ENCODE measurements at places on chromosomes 2 and 18. TPM values are rescaled to one million over a fixed set of nuclear protein-coding genes. Genes with fewer than 3 reads are reported as not detected.

GRCh38 chr18:57466745-57467409 is 31.7 kb downstream of the ONECUT2 start:
- DNase-seq = no peak
- no peaks in the 10 kb centered on the region for H3K4me1 ChIP-seq
- H3K27me3 ChIP-seq = peaks cover 19% of the 10 kb centered on the region
- H3K27ac ChIP-seq = no peak overlapping the region
- H3K36me3 ChIP-seq = no peaks in the 10 kb centered on the region

- H3K4me3 ChIP-seq = no peak overlapping the region
- no peaks in the 10 kb centered on the region for H3K36me3 ChIP-seq
- H3K4me1 ChIP-seq = no peaks in the 10 kb centered on the region
- no peak overlapping the region for H3K27ac ChIP-seq
- DNase-seq = no peak
Observed at GRCh38 chr18:50830544-50830943, 10.7 kb upstream of the MRO start.

DSG1 gene
- not detected for total RNA-seq

CFAP65 gene
- total RNA-seq = not detected

DNA sequence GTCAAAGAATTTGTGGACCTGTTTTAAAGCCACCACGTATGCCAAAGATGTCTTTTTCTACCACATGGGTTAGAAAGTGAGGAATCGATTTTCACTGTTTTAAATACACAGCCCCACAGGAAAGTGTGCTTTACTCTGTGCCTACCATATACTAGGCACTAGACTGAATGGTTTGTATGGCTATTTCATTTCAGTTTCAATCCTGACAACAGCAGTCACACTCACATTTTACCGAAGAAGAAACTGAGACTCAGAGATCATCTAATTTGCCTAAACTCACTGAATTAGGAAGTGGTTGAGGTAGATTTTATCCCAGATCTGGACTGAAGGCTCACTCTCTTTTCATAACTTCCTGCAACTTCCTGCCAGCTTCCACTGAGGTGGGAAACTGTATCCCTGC is 176.4 kb downstream of the ALK start:
- H3K4me1 ChIP-seq = no peaks in the 10 kb centered on the region
- no peak overlapping the region for H3K4me3 ChIP-seq
- no peaks in the 10 kb centered on the region for H3K36me3 ChIP-seq

- peaks cover 25% of the 10 kb centered on the region for H3K27me3 ChIP-seq
- H3K4me3 ChIP-seq = no peak overlapping the region
- no peak overlapping the region for H3K27ac ChIP-seq
- no peaks in the 10 kb centered on the region for H3K36me3 ChIP-seq
Observed at GRCh38 chr2:239546541-239546940, 145.7 kb upstream of the HDAC4 start.

- DNase-seq = no peak
- no peaks in the 10 kb centered on the region for H3K36me3 ChIP-seq
- no peak overlapping the region for H3K27ac ChIP-seq
- H3K4me1 ChIP-seq = peaks cover 2% of the 10 kb centered on the region
- no peak overlapping the region for H3K4me3 ChIP-seq
- peaks cover 18% of the 10 kb centered on the region for H3K27me3 ChIP-seq
Observed at GRCh38 chr18:79625195-79625923, 54.2 kb upstream of the CTDP1 start.

KCNG3 gene
- not detected for total RNA-seq

ARHGAP15 gene
- 71.2 TPM for total RNA-seq

CPO gene
- total RNA-seq = not detected

DNA sequence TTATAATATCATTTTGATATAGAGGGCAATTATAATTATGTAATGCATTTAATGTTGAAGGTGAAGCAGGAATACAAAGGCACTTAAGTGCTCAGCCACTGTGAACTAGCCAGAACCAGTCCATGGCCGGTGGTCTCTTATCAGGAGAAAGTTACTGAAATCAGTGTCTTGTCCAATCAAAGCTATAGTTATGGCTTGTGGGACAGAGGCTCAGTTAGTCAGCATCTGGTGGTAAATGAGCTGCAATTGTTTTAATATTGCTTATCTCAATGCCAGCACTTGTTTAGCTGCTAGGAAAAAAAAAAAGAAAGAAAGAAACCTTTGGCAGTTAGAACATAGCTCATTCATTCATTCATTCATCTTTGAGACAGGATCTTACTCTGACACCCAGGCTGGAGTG is 3.8 kb upstream of the ALS2 start:
- no peak overlapping the region for H3K4me3 ChIP-seq
- H3K4me1 ChIP-seq = peaks cover 11% of the 10 kb centered on the region
- peaks cover 3% of the 10 kb centered on the region for H3K27me3 ChIP-seq
- no peak for DNase-seq
- H3K36me3 ChIP-seq = no peaks in the 10 kb centered on the region

SERPINB13 gene
- total RNA-seq = not detected

CCDC141 gene
- total RNA-seq = 1.3 TPM

GRCh38 chr2:200274116-200275075 is 32.1 kb upstream of the SPATS2L start:
- H3K27ac ChIP-seq = no peak overlapping the region
- no peaks in the 10 kb centered on the region for H3K36me3 ChIP-seq
- no peak overlapping the region for H3K4me3 ChIP-seq
- DNase-seq = no peak
- H3K27me3 ChIP-seq = peaks cover 8% of the 10 kb centered on the region

DNA sequence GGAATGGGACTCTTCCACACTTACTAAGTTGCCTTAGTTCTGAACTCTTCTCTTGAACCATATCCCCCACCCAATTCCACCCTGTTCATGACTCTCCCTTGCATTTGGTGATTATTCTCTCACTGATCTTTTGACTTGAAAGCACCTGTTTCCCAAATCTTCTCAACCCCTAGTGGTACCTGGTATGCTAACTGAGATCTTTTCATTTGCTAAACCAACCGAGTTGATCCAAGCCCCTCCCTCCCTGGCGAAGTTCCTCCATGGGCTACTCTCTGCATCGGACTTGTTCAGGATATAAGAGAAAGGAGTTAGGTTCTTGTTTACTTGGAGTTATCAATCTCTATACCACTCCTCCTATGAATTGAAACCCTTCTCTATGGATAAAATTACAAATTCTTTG is 593.5 kb downstream of the BCL11A start:
- no peak overlapping the region for H3K4me3 ChIP-seq
- H3K27ac ChIP-seq = no peak overlapping the region
- H3K36me3 ChIP-seq = no peaks in the 10 kb centered on the region
- no peaks in the 10 kb centered on the region for H3K4me1 ChIP-seq
- H3K27me3 ChIP-seq = no peaks in the 10 kb centered on the region

DNA sequence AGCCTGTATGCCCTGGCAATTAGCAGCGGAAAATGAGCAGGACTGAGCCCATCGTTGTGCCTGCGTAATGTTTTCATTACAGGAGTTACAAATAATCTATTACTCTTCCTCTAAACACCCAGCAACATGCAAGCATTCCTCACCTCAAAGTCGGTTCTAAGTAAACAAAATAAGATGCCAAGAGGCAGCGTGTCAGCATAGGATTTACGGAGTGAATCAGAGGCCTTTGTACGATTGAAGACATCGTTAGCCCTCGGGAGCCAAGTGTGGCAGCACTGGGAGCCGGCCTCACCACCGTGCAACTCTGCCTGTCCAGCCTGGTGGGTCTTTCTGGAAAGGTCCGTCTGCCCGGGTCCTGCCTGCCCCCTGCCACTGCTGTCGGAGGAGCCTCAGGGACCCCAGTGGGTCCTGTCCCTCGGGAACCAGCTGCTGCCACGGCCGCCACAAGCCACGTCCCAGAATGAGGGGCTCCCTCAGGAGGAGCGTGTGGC is 80.1 kb upstream of the CTDP1 start:
- H3K36me3 ChIP-seq = no peaks in the 10 kb centered on the region
- H3K27me3 ChIP-seq = peaks cover 4% of the 10 kb centered on the region
- H3K4me3 ChIP-seq = no peak overlapping the region

DNA sequence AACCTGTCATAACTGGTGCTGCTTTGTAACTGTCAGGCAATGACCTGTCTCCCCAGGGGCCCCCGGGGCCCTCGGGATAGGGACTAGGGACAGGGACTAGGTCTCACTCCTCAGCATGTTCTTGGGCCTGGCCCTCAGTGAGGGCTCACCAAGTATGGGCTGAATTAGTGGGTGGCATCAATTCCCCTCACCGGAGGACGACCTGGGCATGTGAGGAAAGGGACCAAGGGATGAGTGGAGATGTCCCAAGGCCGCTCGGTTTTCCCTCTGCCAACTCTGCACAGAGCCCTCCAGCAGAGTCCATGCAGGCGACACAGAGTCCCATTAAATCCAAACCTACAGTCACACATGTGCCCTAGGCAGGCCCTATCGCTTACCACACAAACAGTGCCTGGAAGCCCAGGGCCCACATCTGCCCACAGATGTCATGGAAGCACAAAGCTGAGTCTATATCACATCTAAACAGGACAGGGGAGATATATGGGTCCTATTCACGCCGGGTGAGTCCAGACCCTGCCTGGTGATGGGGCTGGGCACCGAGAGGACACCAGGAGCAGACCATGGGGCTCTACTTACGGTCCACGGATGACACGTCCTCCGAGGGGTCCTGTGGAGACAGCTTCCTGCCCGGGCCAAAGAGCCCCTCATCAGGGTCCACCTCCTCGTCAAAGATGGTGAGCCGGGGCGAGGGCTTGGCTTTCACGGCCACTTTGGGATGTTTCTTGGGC is 26.6 kb downstream of the HS1BP3 start:
- no peak overlapping the region for H3K27ac ChIP-seq
- no peaks in the 10 kb centered on the region for H3K27me3 ChIP-seq
- peaks cover 11% of the 10 kb centered on the region for H3K36me3 ChIP-seq
- no peaks in the 10 kb centered on the region for H3K4me1 ChIP-seq
- DNase-seq = no peak

GRCh38 chr18:59959606-59960005 is 59.8 kb downstream of the PMAIP1 start:
- DNase-seq = no peak
- H3K27me3 ChIP-seq = peaks cover 6% of the 10 kb centered on the region
- H3K27ac ChIP-seq = no peak overlapping the region
- H3K36me3 ChIP-seq = no peaks in the 10 kb centered on the region
- H3K4me1 ChIP-seq = peaks cover 11% of the 10 kb centered on the region

Measured in activated CD4-positive, alpha-beta memory T cell treated with anti-CD3 and anti-CD28 coated beads for 36 hours (primary cell).